Neural progenitor cell (in vitro differentiated cells): ENCODE measurements at places on chromosomes 7 and 10.

DNA sequence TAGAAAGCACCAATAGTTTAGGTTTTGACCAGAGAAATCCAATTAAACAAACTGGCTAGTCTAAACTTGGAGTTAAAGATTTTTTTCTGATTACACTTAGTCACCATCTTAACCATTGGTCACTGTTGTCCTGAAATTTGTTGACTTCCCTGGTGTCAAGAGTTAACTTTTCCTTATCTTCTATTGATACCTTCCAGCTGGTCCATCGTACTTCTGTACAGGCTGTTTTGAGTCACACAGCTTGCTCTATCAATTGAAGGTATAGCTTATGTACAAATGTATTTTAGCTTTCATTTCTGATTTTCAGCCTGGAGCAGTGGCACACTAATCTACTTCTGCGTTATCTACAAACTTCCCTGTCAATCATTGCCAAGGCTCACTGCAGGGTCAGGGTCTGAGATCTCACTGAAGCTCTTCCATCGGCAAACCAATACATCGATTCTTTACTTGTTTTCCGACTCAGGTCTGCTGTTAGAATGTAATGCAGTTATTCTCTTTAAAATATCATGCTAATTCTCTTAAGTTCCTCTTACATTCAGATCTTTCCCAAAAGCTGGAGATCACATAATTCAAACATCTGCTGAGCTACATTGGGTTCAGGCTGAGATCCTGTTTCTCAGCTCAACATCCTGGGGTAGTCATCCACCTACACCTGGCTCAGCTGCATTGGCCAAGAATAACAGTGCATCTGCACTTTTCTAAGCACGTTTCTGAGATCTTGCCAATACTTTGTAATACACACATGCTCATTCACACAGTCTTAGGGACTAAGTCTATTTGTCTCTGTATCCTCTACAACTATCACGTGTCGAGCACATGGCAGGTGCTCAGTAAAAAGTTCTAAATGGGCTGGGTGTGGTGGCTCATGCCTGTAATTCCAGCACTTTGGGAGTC lies 11.3 kb downstream of the MRPS33 start:
- no peak for DNase-seq

- no peak for DNase-seq
Observed at GRCh38 chr10:95520617-95521016, 40.6 kb downstream of the SORBS1 start.

DNA sequence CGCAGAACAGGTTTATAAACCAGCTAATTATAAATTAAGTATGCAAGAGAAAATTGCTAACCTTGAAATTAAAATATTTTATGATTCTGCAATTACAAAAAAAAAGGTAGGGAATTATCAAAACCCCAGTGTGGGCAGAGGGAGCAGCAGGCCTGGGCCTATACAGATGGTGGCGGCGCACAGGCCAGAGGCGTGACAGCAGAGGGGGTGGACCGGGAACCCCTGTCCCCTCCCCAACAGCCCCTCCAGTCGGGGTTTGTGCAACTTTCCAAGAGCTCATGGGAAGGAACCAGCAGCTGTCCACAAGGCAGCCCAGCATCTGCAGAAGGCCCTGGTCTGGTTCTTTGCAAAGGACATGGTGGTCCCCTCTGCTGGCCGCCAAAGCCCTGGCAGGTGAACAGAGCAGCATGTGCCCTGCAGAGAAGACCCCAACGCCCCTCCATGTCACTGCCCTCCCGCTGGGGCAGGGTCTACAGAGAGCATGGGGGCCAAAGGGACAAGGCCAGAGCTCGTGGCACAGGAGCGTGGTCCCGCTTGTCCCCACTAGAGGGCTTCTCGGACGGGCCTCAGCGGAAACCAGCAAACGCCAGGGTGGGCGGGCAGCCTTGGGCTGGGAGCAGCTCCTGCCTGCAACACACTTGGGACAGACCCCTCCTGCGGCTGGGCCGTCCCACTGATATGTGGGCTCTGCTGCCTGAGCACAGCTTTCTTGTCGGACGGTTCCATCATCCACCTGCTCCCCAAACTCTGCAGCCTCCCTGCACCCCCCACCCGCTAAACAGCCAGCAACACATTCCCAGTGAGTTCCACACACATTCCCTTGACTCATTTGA lies 75.1 kb downstream of the EBF3 start:
- peak; percentile 80 for DNase-seq

- DNase-seq = no peak
Observed at GRCh38 chr7:37054624-37055241, 330.4 kb upstream of the AOAH start.

DNA sequence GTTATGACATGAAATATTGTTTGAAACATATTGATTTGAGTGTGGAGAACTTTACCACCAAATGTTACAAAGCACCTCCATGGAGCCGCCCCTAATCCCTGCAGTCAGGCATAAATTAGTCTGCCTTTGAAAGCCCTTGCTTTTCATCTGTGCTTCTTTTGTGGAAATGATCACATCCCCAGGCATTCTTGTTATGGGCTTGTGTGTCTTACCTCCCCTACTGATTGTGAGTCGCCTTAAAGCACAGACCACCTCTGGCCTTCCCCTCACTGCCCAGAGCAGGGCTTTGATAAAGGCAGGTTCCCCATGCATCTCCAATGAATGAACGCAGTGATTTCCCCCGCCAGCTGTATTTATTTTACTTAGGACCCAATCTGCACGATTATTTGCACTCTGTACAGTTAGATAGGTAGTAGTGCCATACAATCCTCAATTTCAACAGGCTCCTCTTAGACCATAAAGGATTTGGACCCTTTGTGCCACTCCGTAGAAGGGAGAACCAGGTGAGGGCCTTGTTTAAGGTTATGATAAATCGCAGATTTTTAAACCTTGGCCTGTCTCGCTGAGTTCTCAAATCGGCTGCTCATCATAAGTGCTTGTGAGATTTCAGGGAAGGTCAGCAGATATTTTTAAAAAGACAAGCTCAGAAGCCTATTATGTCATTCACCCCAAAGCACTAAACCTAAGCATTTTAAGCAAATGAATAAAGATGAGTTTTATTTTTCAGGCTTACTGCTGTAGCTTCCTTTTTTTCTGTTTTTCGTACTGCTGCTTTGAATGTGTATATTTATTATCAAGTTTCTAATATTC lies 107.8 kb downstream of the CUBN start:
- peak; percentile 77 for DNase-seq
